ENCODE measurements at places on chromosomes 3 and 15. TPM values are rescaled to one million over a fixed set of nuclear protein-coding genes. Genes with fewer than 3 reads are reported as not detected.
A peak's percentile ranks its signal among the peaks of the same experiment; 100 is the strongest.

DNA sequence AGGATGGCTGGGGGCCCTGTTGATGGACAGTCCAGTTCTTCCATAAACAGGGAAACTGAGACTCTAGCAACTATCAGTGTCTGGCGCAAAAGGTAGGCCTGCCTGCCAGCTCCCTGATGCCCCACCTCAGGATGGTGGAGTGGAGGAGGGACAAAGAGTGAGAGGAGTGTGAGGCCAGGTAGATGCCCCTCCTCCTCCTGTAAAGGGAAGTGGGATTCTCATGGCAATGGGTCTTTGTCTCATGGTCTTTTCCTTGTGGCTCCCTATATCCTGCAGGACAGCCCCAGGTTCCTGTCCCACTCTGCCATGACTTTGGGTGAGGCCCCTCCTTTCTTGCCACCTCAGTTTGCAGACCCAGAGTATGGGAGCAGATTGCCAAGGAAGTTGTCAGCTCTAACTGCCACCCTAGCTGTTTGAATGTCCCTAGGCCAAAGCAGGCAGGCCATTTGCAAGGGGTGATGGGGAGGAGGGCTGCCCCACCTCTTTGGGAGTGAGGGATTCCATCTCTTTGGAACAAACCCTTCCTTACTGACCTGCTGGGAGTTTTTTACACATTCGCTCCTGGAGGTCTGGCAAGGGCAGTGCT lies 2.8 kb upstream of the DNAH1 start:
- DNase-seq: no peak

DNA sequence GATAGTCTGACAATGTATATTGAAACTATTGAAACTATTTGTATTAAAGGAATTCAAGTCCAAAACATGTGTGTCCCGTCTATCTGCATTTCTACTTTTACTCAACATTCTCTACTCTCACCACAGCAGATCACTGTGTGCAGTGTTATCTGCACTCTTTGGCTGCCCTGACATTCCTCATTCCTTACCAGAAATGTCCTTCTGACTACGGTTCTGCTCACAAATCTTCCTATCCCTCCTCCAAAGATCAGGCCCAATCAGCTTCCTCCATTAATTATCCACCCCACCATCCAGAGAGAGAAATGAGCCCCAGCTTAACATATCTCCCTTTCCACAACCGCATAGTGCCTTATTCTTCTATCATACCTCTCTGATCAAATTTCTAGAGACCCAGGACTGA lies 94.7 kb downstream of the TBL1XR1 start:
- no peak for DNase-seq

GRCh38 chr3:116966649-116967048 lies 257.1 kb downstream of the TUSC7 start:
- no peak for DNase-seq

DNA sequence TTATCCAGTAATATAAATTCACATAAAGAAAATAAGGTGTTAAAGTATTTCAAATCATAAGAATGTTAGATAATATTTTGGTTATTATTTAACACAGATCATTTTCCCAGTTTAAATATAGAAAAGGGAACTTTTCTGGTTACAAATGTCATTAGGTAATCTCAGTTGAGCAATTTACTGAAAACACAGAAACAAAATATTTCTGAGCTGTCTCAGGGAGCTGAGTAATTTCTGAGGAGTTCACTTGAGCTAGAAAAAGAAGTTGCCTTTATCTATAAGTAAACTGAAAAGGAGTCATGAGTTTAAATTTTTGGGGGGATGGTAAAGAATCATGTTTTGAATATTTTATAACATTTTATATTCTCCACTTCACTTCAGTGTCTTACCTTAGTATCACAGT lies 855.4 kb upstream of the ARPP21 start:
- no peak for DNase-seq

GRCh38 chr3:196414469-196414868 lies 17.8 kb downstream of the UBXN7 start:
- no peak for DNase-seq

GRCh38 chr3:151460774-151461450 lies at the start of gene IGSF10:
IGSF10 (minus strand) TSS chr3:151461061; CDS start chr3:151458709, 2,352 bp downstream.
- DNase-seq: peak; percentile 14

The GUCA1C gene
- not detected for total RNA-seq

- no peak for DNase-seq
Measured at GRCh38 chr15:98967096-98967495, 40.5 kb downstream of the PGPEP1L start.

DNA sequence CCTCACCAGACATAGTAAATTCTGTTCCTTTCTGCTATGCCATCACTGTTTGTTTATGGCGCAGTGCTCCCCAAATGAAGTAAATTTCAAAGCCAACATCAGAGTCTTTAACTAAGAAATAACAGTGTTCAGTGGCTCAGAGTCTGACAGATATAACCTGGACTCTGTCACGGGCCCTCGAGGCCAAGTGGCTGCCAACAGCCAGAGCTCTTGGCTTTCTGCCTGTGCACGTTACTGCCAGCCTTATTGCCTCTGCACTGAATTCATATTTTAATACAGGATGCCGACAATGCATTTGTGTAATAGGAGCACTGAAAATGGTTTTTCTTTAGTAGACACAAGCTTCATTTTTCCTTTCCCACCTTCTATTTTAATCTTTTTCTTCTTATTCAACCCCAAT lies 219.9 kb downstream of the NLGN1 start:
- no peak for DNase-seq

The CX3CR1 gene
- total RNA-seq: not detected

DNA sequence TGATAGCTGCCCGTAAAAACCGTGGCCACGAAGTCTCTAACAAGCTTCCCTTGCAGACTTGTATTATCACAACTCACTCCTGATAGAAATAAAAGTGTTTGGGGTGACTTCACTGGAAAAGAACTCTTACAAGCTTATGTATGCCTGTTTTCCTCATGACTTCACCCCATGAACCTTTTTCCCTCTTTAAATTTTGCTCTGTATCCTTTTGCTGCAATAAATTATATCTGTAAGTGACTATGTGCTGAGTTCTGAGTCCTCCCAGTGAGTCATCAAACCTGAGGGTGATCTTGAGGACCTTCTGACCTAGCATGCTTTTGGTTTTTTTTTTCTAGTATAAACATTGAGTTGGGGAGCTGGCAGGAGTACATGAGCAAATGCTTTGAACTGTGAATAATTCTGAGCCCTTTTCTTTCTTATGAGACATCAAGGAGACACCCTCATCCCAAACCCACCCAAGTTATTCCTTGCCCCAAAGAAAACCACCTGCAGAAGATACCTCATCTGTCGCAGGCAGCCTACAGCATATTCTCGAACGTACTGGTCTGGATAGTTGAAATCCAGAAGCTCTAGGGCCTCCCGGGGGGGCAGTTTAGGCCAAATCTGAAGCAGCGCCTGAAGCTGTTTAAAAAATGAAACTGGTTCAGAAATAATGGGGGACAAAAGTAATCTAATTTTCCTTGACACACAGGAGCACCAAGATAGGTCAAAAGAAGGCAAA lies 85.9 kb downstream of the FAIM start:
- no peak for DNase-seq

The SUSD5 gene
- 2.1 TPM for total RNA-seq

The TRIM42 gene
- not detected for total RNA-seq

DNA sequence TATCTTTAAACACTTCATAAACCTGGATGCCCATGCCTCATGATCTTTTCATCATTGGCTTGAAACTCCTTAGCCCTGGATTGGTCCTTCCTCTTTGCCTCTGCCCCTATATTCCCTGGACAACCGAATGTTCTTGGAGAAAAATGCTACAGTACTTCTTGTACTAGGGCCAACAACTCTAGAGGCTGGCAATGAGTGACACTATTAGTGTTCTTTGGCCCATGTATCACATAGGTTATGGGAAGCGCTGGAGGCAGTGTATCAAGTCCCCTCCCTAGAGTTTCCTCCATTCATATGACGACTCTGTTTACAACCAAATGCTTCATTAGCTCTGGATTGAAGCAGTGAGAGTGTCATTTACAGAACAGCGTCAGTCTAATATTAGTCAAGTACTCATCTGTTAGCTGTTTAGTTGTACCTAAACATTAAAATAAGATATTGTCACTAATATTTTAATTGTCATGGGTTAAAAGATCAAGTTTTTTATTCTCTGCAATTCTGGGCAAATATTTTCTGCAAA lies 66.4 kb upstream of the MYO5C start:
- DNase-seq: no peak

The SPTSSB gene
- total RNA-seq: 0.20 TPM

The PAK6 gene
- total RNA-seq: 0.93 TPM

- no peak for DNase-seq
Measured at GRCh38 chr3:89314454-89315098, 207.2 kb downstream of the EPHA3 start.

- DNase-seq: no peak
Measured at GRCh38 chr3:188687389-188687788, 484.4 kb upstream of the TPRG1 start.

DNA sequence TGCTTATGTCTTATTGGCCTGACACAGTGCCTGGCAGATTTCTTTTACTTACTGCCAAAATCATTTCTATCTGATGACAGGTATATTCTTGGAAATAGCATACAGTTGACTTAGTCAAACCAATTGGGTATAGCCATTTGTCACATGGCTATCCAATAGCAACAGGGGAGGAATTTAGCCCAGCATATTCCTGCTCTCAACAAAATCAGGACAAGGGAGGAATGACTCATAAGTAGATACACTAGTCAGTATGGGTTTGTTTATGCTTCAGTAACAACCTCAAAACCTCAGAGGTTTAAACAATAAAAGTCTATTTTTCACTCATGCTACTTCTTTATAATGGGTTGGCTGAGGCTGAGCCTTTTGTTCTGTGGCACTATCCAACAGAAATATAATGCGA lies 38.0 kb upstream of the VILL start:
- no peak for DNase-seq

DNA sequence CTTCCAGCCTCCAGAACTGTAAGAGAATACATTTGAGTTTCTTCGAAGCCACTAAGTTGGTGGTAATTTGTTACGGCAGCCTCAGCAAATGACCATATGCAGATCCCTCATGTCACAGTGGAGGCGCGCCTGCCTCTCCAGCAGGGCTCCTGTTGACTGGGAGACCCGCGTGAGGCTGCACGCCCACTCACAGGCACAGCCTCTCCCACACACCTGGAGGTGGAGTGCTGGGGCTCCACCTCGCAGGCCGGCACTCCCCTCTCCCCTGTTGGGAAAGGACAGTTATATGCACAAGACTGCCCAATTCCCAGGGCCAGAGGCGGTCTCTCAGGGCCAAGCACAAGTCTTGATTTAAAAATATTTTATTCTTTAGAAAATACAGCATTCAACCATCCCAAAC lies 2.8 kb upstream of the TLR9 start:
- DNase-seq: no peak

The MME gene
- 0.52 TPM for total RNA-seq

The KNL1 gene
- total RNA-seq: 35.3 TPM

DNA sequence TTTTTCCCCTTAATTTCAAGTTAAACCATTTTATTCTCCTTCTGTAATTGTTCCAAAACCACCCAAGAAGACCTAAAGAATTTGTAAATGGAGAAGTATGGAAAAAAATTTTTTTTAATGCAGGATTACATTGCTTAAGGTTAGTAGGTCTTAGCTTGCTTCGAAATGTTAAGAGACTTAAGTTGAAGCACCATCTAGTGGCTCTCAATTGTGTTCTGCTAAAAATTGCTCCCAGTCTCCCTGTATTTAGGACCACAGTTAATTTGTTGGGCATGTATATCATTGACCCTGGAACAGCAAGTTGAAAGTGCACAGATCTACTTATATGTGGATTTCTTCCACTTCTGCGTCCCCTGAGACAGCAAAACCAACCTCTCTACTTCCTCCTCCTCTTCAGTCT lies 32.4 kb downstream of the CD200R1L start:
- DNase-seq: no peak

The XCR1 gene
- not detected for total RNA-seq

GRCh38 chr15:61500951-61501620 lies 272.0 kb upstream of the RORA start:
- no peak for DNase-seq

The TLR9 gene
- not detected for total RNA-seq

GRCh38 chr15:40357246-40357645 lies 773 bp upstream of the DISP2 start:
- no peak for DNase-seq

The MYLK gene
- total RNA-seq: 20.1 TPM

GRCh38 chr3:101720851-101721840 lies 3.3 kb upstream of the CEP97 start:
- DNase-seq: no peak

- no peak for DNase-seq
Measured at GRCh38 chr15:64892847-64893403, 18.8 kb upstream of the ANKDD1A start.

- DNase-seq: no peak
Measured at GRCh38 chr3:174094669-174095068, 697.1 kb downstream of the NLGN1 start.

- DNase-seq: no peak
Measured at GRCh38 chr15:66581972-66582537, 16.3 kb upstream of the LCTL start.

The TAGLN3 gene
- 70.2 TPM for total RNA-seq

GRCh38 chr15:43285609-43286037 lies 18.9 kb upstream of the TGM5 start:
- DNase-seq: peak; percentile 66

DNA sequence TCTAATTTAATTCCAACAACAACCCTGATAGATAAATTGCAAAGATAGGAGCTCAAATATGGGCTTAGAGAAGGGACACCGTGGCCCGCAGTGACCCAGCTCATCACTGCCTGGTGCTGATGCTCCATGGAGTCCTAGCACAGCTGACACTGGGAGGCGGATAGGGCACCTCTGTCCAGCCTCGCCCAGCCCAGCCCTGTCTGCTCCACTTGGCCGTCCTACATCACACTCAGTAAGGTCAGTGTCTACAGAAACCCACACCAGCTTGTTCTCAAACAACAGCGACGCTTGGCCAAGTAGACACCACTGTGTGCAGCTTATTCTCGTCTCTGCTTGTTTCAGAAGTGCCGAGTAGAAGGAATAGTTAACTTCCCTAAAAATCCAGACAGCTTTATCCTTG lies 33.9 kb downstream of the GABRB3 start:
- DNase-seq: no peak

DNA sequence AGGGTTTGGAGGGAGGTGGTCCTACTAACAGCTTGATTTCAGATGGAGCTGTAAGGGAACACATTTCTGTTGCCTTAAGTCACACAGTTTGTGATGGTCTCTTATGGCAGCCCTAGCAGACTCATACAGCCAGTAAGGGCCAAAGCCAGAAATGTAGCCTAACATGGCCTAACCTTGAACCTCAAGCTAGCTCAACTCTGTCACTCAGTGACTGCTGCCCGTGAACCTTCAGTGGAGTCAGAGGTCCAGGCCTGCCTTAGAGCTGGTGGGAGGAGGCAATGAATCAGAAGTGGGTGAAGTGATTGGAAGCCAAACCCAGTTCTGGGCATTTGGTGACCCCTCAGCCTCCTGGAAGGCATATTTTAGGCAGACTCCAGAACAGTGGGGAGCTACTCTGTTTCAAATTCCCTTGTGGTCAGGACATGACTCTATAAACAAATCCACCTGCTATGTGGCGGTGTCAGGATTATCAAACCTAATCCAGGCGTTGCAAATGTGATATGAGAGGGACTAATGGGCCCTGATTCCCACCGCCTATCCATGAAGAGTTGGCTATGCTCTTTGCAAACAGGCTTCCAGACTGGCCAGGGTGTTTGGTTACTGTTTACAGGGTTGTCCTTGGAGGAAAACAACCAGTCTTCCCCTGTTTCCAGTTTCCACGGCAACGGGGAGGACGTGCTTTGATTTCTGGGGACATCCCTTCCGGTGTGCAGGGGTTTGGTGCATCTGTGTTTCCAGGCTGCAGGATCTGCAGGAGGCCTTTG lies 105.9 kb upstream of the AGBL1 start:
- peak; percentile 7 for DNase-seq

- no peak for DNase-seq
Measured at GRCh38 chr3:181567311-181568075, 144.2 kb upstream of the SOX2 start.

The NANOGP8 gene
- total RNA-seq: 0.34 TPM

The OR5K2 gene
- total RNA-seq: not detected
